ENCODE measurements at places on chromosomes 4 and X.

DNA sequence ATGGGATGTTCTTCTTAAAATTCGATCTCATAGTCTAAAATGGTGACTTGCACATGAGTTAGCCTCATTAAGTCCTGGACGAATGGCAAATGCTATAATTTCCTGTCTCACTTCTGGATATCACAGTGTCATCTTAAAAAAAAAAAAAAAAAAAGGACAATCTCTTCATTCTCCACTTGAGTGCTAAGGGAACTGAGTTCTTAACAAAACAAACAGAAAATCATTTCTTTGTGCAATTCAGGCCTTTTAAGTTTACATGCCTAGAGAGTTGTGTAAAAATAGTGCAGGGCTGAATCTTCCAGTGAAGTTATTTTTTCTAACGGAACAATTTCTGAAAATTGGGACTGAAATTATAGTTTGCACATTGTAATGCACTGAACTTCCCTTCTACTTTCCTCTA lies 122.8 kb upstream of the FAT1 start:
- DNase-seq, result no peak

DNA sequence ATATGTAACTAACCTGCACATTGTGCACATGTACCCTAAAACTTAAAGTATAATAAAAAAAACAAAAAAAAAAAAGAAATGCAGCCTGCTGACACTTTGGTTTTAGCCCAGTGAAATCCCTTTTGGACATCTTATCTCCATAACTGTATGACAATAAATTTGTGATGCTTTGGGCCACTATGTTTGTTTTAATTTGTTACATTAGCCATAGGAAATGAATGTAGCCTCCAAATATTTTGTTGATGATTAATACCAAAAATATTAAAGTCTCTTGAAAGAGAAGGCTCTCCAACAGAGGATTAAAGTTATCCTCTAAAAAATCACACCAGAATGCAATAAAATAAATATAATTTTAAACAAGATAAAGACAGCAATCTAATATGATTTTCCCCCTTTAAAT lies 852.7 kb upstream of the SLIT2 start:
- no peak for DNase-seq

DNA sequence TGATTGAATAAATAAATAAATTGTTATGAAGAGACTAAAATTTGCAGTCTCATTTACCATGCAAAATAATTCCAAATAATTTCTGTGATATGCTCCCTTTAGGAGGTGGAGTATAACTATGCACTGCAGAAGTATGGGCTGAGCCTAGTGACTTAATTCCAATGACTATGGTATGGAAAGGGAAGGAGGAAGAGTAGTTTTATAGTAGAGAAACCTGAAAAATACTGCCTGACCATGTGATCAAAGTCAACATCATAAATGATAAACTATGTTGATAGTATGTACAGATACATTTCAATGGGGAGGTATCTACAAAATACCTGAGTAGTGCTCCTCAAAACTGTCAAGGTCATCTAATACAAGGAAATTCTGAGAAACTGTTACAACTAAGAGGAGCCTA lies 14.6 kb downstream of the CXCL8 start:
- DNase-seq, result no peak

DNA sequence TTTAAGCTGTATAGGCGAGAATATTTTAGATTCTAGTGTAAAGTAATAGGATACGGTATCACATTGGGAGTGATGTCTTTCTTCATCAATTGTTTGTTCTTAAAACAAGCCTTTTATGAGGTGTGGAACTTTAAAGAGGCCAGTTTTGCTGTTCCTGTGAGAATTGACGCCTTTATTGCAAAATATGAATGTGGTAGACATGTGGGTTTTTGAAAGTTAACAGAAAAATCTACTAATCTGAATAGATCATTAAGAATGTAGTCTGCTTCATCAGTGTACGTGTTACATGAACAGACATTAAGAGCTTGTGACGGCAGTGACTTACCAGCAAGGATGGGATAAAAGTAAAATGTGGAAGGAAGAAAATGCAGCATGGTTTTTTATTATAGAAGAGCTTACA lies 63.8 kb downstream of the STOX2 start:
- no peak for DNase-seq

GRCh38 chrX:51484616-51485015 lies 11.8 kb downstream of the NUDT11 start:
- no peak for DNase-seq

- no peak for DNase-seq
Measured at GRCh38 chrX:132843363-132843762, 115.1 kb downstream of the HS6ST2 start.

- DNase-seq, result no peak
Measured at GRCh38 chrX:46209768-46210167, 335.5 kb downstream of the ZNF674 start.

DNA sequence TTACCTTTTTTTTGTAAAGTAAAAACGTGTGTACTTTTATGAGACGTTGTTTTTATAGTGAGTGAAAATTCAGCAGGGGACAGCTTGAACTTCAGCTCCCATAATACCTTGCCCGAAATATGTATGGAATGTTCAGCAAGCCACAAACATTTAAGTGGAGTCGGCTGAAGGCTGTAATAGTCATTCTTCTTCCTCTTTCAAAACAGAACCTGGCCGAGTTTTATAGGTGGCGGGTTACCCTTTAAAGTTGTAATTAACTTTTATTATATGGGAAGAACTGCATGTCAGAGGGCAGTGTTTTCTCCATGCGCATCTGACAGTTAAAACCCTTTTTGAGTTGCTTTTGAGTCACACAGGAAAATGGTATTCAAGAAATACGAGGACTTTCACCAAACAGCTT lies 50.7 kb downstream of the CLDN34 start:
- no peak for DNase-seq

GRCh38 chrX:129823522-129823921 lies 20.2 kb downstream of the ZDHHC9 start:
- no peak for DNase-seq

DNA sequence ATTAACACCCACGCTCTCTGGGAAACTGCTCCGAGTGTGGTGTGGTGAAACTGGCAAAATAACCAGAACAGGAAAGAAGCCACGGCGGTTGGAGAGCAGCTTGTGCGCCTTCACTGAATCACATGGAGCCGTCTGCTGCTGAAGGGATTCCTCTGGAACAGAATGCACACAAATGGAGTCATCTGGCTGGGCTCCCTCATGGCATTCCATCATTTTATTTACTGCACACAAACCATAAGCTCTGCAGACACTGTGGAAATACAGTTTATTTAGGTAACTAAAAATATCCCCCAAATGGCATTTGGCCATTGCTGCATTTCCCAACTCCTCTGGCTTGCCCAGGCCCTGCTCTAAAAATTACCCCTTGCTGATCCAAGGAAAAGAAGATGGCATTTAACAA lies 187.0 kb upstream of the S100G start:
- DNase-seq, result no peak

DNA sequence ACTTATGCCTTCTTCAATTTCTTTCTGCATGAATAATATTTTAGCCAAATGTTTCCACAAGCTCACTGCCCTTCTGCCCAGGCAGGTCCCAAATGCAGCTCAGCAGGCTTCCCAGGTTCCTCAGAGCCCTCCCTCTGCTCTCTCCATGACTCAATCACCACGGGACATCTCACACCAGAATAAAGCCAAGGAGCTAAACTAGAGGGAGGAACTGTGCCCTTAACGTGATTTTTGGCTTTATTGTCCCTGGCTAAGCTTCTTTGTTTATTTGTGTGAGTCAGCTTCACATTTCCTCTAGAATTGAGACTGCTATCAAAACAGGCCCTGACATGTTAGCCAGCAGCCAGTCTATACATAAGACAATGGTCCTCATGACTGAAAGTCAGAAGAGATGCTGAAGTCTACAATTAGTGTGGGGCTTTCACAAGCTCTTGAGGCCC lies 186.4 kb upstream of the GALNT7 start:
- DNase-seq, result no peak

DNA sequence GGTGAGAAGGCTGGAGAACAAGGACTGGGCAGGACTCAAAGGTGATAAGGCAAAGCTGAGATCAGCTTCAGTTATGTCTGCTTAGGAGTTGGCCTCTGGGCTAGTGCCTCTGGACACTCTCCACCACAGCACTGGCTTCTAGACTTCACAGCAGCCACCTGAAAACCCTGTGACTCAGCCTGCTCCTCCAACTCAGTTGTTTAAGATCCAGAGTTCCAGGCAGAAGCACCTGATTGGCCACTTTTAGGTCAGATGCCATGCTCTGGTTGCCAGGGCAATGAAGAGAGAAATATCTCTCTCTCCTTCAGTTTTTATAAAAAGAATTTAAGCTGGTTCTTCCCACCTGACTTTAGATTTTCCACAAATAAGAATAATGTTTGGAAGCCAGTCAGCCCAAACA lies 47.9 kb upstream of the BLTP1 start:
- no peak for DNase-seq

DNA sequence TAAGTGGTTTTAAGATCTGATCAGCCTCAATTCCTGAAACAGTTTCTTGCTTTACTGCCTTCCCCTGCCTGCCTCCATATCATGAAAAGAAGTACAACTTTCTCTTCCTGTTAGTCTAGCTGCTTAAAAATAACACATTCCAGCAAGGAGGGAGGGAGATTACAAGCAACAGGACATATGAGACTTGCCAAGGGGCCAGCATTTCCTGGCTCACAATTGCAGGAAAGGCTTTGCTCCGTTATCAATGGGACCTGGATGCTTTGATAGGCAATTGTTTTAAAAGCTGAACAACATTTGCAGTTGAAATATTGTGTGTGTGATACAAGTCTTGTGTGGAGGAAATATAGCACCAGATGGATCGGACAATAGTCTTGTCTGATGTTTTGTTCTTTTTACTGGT lies 425.0 kb downstream of the FAT4 start:
- DNase-seq, result no peak

- no peak for DNase-seq
Measured at GRCh38 chr4:70714079-70714887, 7.5 kb upstream of the RUFY3 start.
